ENCODE measurements at places on chromosomes 12 and 14. TPM values are rescaled to one million over a fixed set of nuclear protein-coding genes. Genes with fewer than 3 reads are reported as not detected.

CCDC38 gene
- total RNA-seq: not detected

LRRC74A gene
- total RNA-seq: not detected

IL22 gene
- total RNA-seq: not detected

TBC1D30 gene
- total RNA-seq: 0.18 TPM

SENP1 gene
- total RNA-seq: 10.6 TPM

CDC42BPB gene
- total RNA-seq: 76.2 TPM

ERP27 gene
- total RNA-seq: not detected

SERPINA9 gene
- not detected for total RNA-seq

- no peak for DNase-seq
These were observed 34.3 kb downstream of the SLC15A4 start for GRCh38 chr12:128789356-128789929.

DNA sequence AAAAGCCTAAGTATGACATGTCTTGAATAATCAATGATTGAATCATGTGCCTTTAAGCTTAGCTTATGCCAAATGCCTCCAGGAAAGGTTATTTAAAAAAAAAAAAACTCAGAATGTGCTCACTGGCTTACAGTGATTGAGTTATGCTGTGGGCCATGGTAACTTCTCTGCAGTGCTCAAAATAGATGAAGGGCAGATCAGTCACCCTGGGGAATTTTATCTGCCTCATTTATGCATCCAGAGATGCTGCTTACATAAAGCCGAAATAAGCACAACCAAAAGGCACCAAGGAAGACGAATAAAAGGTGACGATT is 118.7 kb upstream of the MDM1 start:
- DNase-seq: no peak

- no peak for DNase-seq
These were observed 193.9 kb downstream of the FUT8 start for GRCh38 chr14:65606460-65606859.

GRCh38 chr14:32808644-32809043 is 130.0 kb upstream of the NPAS3 start:
- peak; percentile 23 for DNase-seq

DNA sequence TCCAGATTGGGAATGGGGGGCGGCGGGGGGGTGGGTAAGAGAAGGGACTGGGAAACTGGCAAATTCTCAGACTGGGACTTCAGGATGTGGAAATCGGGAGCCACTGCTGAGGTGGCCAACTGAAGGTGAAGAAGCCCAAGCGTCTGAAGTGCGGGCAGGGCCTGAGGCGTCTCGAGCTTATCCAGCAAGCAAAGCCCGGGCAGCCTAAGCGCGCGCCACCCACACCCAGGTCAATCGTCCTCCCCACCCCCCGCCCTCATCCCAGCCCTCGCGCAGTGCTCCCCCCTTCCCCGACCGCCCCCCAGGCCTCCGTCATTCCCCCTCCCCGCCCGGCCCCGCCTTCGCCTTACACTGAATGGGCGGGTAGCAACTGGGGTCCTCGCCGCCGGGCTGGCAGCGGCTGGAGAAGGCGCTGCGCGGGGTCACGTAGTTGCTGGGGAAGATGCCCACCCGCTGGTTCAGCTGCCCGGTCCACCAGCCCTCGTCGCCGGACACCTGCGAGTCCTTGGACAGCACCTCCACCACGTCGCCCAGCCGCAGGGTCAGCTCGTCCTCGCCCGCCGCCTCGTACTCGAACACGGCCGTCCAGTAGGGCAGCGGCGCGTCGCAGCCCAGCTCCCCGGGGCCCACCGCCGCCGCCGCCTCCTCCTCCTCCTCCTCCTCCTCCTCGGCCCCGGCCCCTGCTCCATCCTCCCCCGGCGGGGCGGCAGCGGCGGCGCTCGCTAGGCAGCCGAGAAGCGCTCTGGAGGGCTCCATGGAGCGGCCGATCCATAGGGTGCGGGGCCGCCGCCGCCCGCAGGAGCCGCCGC is 693 bp downstream of the MAP3K9 start:
- no peak for DNase-seq

DNA sequence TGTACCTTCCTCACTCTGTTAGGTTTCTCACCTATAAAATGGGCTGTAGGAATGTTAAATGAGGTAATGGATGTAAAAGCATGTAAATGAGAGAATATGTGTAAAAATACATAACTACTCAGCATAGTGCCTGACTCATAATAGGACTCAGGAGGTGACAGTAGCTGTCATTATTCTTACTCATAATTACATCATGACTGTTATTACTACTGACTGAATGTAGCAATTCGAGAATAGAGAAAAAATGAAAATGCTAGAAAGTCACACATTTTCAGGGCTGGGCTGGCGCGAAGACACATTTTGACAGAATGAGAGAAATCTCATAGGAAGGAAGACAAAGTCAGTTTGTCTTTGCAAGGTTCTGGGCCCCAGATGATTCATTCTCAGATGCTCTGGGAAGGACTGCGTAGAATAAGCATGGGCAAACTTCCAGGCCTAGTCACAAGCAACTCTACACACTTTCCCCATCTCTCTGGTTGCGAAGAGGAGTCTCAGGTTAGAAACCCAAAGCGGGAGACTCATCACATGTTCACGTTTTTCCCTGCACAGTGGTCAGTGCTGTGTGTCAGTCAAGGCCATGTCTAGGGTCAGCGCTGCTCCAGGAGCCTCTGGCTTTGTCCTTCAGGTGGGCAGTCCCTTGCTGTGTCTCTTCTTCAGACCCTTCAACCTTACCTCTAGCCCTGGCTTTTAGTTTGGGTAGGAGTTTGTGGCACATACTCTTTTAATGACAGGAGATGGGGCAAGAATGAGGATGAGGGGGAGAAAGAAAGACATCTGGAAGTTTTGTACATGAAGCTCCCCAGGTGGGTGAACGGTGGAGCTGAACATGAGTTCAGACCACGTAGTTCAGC is 8.4 kb downstream of the GPRC5A start:
- DNase-seq: peak; percentile 95

DNA sequence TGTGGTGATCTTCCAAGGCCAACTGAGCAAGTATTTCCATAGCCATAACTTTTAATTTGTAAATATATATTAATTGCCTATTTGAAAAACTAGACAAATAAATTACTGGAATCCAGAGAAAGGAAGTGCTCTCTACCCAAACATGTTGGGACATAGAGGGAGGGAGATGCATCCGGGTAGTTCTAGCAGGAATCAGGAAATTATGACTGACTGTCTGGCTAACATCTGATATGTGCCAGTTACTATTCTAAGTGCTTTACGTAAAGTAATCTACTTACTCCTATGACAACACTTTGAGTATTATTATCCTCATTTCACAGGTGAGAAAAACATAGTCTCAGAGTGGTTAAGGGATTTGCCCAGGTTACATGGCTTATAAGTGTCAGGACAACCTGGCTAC is 147.7 kb upstream of the VASH1 start:
- no peak for DNase-seq

- no peak for DNase-seq
These were observed 5.1 kb downstream of the LMBR1L start for GRCh38 chr12:49105504-49106084.
